Pancreas (tissue), 10 donors: ENCODE measurements at places on chromosomes 5 and 9. TPM values are rescaled to one million over a fixed set of nuclear protein-coding genes. Genes with fewer than 3 reads are reported as not detected.

- DNase-seq = no peak
- no peak overlapping the region for H3K27ac ChIP-seq
- no peaks in the 10 kb centered on the region for H3K36me3 ChIP-seq
- no peaks in the 10 kb centered on the region for H3K4me1 ChIP-seq
- H3K4me3 ChIP-seq = no peak overlapping the region
Observed at GRCh38 chr9:14352503-14352902, 38.6 kb upstream of the NFIB start.

GRCh38 chr9:9099646-9100045 is 1300.1 kb upstream of the DMAC1 start:
- H3K27me3 ChIP-seq = no peaks in the 10 kb centered on the region
- no peak overlapping the region for H3K4me3 ChIP-seq
- H3K27ac ChIP-seq = no peak overlapping the region
- H3K4me1 ChIP-seq = no peaks in the 10 kb centered on the region
- DNase-seq = no peak

DNA sequence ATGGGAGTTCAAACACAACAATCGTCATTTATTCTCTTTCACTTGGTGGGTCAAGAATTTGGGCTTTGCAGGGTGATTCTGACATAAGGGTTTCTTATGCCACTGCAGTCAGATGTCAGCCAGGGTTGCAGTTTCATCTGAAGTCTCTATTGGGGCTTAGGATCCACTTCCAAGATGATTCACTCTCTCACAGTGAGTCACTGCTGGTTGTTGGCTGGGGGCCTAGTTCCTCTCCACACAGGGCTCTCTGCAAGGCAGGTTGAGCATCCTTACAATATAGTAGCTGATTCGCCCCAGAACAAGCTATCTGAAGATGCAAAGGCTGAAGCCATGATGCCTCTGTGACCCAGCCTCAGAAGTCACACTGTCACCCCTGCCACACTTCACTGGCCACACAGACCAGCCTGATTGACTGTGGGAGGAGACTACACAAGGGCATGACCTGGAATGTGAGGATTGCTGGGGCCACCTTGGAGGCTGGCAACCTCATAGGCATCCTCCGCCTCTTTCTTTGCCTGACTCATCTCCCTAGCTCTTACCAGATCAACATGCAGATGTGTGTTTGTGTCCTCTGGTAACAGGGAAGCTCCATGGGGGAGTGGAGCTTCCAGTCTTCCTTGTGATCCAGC is 4.5 kb upstream of the CARD19 start:
- H3K4me1 ChIP-seq = no peaks in the 10 kb centered on the region
- H3K27ac ChIP-seq = no peak overlapping the region
- no peaks in the 10 kb centered on the region for H3K36me3 ChIP-seq
- H3K27me3 ChIP-seq = no peaks in the 10 kb centered on the region
- no peak overlapping the region for H3K4me3 ChIP-seq
- DNase-seq = no peak

DNA sequence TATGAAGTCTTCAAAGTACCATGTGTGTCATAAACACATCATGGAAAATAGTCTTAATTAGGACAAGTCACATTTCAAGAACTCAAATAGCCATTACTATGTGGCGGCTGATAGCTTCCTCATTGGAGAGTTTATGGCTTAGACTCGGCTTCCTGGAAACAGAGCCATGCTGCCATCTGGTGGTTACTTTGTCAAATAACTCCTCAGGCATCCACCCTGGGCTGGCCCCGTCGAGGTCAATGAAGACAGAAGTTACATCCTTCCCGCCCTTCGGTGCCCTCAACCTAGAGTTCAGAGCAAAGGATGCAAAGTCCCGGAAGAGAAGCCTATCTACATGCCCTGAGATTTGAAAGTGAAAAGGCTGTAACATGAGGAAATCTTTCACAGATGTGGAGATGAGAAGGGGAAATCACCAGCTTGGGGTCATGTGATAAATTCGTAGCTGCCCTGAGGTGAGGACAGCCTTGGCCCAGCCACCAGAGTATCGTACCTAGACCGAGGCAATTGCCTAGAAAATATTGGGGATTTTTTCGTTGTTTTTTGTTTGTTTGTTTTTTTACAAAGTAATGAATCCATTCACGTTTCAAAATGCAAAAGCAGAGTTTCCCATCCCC is 45.5 kb upstream of the ZNF169 start:
- H3K4me1 ChIP-seq = no peaks in the 10 kb centered on the region
- no peaks in the 10 kb centered on the region for H3K27me3 ChIP-seq
- H3K27ac ChIP-seq = no peak overlapping the region
- H3K4me3 ChIP-seq = no peak overlapping the region
- no peaks in the 10 kb centered on the region for H3K36me3 ChIP-seq

The INSL6 gene
- total RNA-seq = not detected

DNA sequence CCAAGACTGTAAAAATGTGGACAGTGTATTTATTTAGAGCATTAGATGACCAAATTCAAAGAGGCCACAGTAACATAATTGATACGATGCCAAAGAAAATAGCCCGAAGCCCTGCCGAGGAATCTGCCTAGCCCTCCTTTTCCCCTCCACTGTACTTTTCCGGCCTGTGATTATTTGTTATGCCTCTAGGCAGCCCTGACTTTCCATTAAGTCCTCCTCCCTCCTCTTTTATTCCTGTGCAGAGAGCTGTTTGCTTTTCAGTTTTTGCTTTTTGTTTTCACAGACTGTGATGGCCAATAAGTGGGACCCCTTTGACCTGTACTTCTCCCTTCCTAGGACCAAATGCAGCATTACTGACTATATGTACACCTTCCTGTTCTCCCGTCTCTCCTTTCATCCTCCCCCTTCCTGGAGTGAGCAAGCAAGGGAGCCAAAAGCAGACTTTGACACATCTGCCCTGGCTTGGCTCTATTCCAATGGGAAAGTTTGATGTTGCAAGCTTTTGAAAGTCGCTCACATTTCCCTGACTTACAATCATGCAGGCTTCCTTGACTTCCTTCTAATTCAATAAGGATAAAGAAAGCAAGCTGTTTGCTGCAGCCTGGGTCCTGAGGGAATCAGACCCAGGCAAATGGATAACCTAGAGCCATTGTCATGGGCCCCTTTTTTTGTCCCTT is 76.1 kb downstream of the NREP start:
- H3K27ac ChIP-seq = no peak overlapping the region
- H3K27me3 ChIP-seq = no peaks in the 10 kb centered on the region
- no peaks in the 10 kb centered on the region for H3K36me3 ChIP-seq

- H3K4me3 ChIP-seq = peak overlapping the region; percentile 47
- peak overlapping the region; percentile 57 for H3K27ac ChIP-seq
- peaks cover 6% of the 10 kb centered on the region for H3K27me3 ChIP-seq
- H3K4me1 ChIP-seq = no peaks in the 10 kb centered on the region
- H3K36me3 ChIP-seq = no peaks in the 10 kb centered on the region
Observed at GRCh38 chr5:58582019-58582802, 664 bp upstream of the RAB3C start.

GRCh38 chr9:138013836-138014562 is 136.4 kb downstream of the CACNA1B start:
- no peak for DNase-seq
- no peaks in the 10 kb centered on the region for H3K36me3 ChIP-seq
- no peaks in the 10 kb centered on the region for H3K4me1 ChIP-seq
- no peak overlapping the region for H3K27ac ChIP-seq

- H3K4me3 ChIP-seq = no peak overlapping the region
- no peak overlapping the region for H3K27ac ChIP-seq
- H3K4me1 ChIP-seq = no peaks in the 10 kb centered on the region
- DNase-seq = no peak
Observed at GRCh38 chr5:113202287-113202686, 225.7 kb downstream of the DCP2 start.

DNA sequence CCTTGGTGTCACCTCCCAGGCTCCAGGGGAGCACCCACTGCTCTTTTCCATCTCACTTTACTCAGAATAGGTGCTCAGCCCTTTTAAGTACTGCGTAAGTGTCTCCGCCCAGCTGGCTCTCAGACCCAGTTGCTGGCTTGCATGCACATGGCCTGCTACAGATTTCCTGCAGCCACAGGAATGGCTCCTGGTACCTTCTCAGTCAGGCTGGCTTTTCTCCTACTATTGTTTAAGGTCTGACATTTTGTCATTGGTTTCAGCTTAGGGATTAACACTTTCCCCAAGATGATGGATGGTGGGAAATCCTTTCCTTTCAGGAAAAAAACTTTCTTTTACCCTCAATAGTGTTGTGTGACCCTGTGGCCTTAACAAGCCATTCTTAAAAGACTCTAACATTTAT is 1652.3 kb upstream of the WWC1 start:
- H3K27me3 ChIP-seq = no peaks in the 10 kb centered on the region
- H3K27ac ChIP-seq = no peak overlapping the region
- DNase-seq = no peak
- no peaks in the 10 kb centered on the region for H3K4me1 ChIP-seq
- H3K36me3 ChIP-seq = no peaks in the 10 kb centered on the region

DNA sequence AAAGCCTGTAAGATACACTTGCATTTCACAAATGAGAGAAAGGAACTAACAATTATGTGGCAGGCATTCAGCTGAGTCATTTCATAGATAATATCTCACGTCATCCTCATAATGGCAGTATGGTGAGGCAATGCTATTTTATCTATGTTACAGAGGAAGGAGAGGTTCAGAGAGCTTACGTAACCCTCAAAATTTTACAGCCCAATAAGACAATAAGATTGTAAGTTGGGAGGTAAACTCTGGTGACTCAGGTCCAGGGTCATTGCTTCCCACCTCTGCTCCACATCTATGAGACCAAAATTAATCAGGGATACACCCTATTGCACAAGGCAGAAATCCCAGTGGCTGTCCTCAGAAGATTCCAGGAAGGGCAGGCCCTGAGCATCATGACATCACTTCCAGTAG is 309.7 kb downstream of the NSG2 start:
- H3K4me1 ChIP-seq = no peaks in the 10 kb centered on the region
- H3K4me3 ChIP-seq = no peak overlapping the region
- no peak overlapping the region for H3K27ac ChIP-seq
- DNase-seq = no peak
- H3K27me3 ChIP-seq = no peaks in the 10 kb centered on the region

- no peak overlapping the region for H3K4me3 ChIP-seq
- no peaks in the 10 kb centered on the region for H3K27me3 ChIP-seq
- no peaks in the 10 kb centered on the region for H3K36me3 ChIP-seq
- no peaks in the 10 kb centered on the region for H3K4me1 ChIP-seq
- no peak for DNase-seq
Observed at GRCh38 chr5:127586066-127586770, 62.7 kb upstream of the CTXN3 start.
